ENCODE measurements at places on chromosomes 1 and 21.

- no peak for DNase-seq
Measured at GRCh38 chr1:31148409-31148808, 82.9 kb upstream of the PUM1 start.

DNA sequence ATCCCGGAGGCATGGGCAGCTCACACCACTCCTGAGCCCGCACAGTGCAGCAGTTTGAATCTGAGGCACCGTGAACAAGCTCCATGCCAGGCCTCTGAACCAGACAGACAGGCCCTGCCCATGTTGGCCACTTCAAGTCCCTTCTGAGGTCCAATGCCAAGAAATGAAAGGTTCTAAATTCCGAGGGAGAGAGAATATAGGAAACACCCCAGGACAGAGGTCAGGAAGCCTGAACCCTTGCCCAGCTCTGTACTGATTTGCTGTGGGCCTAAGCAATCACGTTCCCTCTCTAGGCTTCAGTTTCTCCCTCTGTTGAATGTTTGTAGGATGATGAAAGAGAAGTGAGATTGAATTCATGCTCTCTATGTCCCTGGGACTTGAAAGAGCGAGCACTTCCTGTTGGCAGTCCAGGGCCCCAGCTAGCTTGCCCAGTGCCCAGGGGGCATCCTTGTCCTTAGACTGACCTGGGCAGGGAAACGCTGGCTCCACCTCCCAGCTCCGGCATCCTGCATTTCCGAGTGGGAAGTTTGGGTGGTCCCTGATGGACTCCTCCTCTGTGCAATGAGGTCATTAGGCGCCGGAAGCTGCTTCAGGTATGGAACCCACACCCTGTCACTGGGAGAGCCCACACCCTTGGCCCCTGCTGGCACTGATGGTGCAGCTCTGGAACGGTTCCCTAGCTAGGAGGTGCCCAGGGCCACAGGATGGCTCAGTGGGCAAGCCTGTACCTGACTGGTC is 242.4 kb upstream of the TMEM51 start:
- no peak for DNase-seq

- DNase-seq: no peak
Measured at GRCh38 chr1:1547011-1547410, 6.6 kb upstream of the TMEM240 start.

- DNase-seq: no peak
Measured at GRCh38 chr1:117286562-117286961, 75.8 kb upstream of the VTCN1 start.

GRCh38 chr1:71080230-71080738 is 551 bp downstream of the ZRANB2 start:
- no peak for DNase-seq

DNA sequence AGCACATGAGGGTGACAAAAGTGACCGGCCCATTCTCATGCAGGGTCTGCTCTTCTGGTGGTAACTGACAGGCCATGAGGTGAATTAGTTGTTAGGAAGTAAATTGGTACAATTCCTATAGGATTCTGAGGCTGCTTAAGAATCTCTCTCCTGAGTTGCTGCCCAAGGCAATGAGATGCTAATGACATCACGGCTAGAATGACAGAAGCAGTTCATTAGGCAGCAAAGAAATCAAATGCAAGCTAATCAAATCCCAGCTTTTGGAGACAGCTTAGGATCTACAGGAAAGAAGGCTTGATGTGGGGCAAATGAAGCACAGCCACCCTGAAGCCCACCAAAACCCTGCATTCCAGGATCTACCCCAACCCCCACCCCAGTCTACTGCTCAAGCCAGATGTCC is 265.2 kb downstream of the ASTN1 start:
- no peak for DNase-seq

DNA sequence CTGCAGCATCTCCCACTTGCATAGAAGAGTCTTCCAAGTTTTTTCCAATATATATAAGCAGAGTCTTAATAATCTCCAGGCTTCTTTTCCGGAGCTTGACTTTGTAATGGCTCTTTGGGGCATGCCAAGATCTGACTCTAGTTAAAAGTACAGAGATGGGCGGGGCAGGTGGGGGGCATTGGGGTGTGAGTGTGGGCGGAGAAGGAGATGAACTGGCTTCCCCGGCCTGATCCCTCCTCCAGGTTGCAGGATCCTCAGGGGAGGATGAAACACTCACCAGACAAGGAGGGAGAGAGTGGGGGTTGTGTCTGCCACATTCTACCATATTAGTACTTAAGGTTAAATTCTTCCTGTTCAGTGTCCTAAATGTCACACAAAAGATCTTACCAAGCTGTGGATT is 23.0 kb downstream of the S100A10 start:
- no peak for DNase-seq

- no peak for DNase-seq
Measured at GRCh38 chr21:40640266-40640789, 206.6 kb downstream of the DSCAM start.

DNA sequence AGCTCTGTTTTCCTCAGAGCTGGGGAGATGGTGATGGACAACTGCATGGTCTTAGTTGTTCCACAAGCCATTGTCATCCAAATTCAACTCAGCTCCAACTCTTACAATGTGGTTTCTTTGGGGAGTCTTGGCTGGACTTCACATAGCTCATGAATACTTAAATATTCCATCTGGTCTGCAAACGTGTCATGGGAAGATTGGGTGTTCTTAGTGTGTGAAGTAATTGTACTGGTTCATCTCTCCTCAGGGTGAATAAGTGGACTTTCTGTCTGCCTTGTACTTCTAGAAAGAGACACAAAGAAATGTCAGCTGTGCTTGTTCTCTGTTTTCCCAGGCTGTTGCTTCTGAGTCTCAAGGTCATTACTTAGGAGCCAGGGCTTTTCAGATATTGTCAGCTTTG is 106.6 kb downstream of the VPS13D start:
- DNase-seq: no peak

DNA sequence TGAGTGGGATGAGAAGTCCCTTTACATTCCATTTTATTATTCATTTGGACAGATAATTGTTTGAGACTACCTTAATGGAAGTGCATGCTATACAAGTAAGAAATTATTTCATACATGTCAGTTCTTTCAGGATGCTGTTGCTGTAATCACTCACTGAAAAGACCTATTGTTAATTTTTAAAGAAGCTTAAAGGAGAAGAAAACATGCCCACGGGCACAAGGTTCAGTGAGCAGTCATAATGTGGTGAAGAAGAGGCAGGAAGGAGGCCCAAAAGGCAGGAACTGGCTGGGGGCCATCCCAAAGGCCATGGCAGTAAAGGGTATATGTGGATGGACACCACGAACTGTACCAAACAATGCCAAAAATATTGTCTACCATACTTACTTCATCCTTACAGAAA is 206.0 kb downstream of the LYPLAL1 start:
- no peak for DNase-seq

DNA sequence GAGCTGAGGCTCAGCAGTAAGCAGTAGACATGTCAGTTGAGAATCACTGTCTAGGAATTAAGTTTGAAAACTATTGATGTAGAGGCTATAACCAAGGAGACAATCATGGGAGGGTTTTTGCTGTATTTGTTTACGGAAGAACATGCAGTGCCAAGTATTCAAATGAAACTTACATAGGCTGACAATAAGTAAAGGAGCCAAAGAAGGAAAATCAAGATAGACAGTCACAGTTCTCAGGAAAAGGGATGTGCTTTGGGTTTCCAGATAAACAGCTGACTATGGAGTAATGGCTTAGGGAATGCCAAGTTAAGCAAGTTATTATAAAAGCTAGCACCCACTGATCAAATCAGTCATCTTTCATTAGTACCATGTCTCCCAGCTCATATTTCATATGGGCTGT is 21.5 kb downstream of the GNG12 start:
- DNase-seq: no peak

DNA sequence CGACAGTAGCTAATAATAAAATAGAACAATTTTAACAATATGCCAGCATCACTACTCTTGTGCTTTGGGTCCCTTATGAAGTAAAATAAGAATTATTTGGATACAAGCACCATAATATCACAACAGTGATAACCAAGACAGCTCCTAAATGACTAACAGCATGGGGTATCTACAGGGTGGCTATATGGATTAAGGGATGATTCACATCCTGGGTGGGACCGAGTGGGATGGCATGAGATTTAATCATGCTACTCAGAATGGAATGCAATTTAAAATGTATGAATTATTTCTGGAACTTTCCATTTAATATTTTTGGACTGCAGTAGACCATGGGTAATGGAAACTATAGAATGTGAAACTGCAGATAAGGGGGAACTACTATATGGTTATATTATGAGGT is 28.1 kb upstream of the B3GALNT2 start:
- DNase-seq: no peak

GRCh38 chr1:182714546-182714945 is 30.2 kb upstream of the RGS8 start:
- no peak for DNase-seq

DNA sequence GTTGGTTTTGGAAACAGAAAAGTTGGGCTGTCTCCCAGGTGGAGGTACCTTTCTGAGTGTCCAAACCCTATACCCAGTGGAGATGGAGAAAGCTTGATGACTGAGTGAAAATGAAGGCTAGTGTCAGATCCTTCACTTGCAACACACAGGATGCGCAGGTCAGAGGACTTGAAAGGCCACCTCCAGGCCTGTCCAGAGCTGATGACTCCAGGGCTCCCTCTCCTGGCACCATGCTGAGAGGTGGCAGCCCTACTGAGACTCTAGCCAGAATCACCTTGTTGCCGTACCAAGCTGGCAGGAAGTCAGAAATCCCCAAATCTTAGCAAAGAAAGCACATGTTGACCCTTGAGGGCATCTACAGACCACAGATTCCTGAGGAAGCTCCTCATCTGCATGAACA is 16.4 kb downstream of the KNCN start:
- DNase-seq: no peak

GRCh38 chr1:1788136-1788535 is 9.9 kb upstream of the NADK start:
- no peak for DNase-seq

- no peak for DNase-seq
Measured at GRCh38 chr1:199756066-199756465, 271.4 kb upstream of the NR5A2 start.

DNA sequence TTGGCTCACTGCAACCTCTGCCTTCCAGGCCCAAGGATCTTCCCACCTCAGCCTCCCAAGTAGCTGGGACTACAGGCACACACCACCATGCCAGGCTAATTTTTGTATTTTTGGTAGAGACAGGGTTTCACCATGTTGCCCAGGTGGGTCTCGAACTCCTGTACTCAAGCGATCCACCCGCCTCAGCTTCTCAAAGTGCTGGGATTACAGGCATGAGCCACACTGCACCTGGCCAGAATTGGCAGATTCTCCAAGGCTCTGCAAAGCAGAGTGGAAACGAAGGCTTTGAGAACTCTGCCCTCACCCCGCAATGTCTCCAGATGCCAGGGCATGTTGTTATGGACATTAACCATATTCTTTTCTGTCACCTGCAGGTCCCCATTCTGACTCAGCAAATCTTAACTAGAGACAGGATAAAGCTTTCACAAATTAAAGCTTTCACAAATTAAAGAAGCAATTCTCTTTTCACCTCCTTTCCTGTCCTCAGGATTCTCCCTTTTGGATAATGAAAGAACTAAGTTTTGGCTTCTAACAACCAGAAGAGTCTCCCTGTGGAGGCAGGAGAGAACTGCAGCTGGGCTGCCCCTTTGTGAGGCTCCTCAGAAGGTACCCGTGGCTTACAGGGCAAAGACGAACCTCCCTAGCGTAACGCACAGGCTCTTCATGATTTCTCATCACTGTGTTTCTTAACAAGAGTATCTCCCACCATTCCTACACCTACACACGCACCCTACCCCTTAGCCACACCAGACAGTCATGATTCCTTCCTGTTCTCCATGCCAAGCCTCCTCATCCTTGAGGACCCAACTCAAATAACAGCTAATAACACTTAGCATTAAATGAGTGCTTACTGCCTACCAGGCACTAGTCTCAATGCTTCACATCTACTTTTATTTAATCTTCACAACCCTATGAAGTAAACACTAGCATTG is 29.8 kb downstream of the GPA33 start:
- no peak for DNase-seq

DNA sequence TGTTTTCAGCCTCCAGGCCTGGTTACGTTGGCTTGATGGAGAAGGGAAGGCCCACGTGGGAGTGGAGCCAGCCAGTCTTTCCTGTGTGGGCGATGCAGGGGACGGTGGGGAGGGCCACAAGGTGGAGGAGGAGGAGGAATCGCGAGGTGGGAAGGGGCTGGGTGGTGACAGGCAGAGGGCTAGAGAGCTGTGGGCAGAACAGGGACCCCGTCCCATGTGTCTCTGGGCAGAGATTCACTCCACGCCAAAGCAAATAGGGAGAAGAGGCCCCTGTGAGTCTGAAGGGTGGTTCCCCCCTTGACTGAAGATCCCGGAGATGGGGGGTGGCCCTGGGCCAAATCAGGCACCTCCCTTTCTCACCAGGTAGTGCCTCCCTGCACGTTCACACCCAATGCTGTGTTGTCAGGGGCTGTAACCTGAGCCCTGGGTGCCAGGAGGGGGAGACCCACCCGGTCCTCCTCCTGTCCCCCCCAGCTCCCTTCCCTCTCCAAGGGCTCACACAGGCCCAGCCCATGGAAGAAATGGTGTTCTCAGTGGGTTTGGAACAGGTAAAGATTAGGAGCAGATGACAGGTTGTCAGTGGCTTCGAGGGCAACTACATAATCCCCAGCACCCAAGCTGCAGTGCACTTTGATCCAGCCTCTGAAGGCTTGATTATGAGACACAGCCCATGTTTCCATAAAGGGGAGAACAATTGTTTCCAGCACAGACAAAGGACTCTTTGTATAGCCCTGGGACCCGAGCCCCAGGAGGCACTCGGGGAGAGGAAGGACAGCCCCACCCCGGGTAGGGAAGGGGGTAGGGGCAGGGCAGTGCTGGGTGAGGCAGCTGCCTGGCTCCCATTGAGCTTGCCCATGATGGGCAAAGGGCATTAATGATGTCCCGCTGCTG is 37.7 kb upstream of the GPR37L1 start:
- no peak for DNase-seq

- DNase-seq: no peak
Measured at GRCh38 chr21:28633839-28634555, 358.7 kb downstream of the LTN1 start.

DNA sequence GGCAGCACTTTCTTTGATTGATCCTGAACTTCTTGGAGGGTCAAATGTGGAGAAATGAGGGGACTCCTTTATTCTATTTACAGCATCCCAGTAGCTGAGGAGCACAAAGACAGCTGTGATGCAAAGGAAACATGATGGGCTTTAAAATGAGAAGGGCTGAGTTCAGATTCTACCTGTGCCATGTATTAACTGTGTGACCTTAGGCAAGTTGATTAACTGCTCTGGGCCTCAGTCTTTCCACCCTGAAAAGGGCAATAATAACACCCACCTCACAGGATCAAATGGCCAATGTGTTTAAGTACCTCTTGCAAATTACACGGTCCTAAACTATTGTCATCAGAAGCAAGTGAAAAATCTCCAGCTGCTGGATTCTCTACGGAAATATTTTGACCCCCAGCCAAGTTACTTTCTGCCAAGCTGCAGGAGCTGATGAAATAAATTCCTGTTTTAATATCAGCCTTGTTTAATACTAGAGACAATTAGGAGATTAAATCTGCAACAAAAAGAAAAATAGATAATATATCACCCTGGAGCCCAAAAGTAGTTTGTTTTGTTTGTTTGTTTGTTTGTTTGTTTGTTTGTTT is 15.7 kb downstream of the TMEM81 start:
- no peak for DNase-seq

- no peak for DNase-seq
Measured at GRCh38 chr1:53946252-53947171, at the start of gene LRRC42. Gene LRRC42, plus strand, starts transcription at chr1:53946350. Its CDS starts 5,650 bp downstream, at chr1:53952000.

- DNase-seq: no peak
Measured at GRCh38 chr21:29064850-29065481, 8.5 kb downstream of the CCT8 start.

GRCh38 chr1:63615768-63616420 is 22.7 kb downstream of the PGM1 start:
- peak; percentile 5 for DNase-seq
